Stimulated activated CD8-positive, alpha-beta memory T cell treated with anti-CD3 and anti-CD28 coated beads, Interleukin-4, amount 100 ng/mL, for 1 hour (primary cell): ENCODE measurements at places on chromosomes 4 and X.

DNA sequence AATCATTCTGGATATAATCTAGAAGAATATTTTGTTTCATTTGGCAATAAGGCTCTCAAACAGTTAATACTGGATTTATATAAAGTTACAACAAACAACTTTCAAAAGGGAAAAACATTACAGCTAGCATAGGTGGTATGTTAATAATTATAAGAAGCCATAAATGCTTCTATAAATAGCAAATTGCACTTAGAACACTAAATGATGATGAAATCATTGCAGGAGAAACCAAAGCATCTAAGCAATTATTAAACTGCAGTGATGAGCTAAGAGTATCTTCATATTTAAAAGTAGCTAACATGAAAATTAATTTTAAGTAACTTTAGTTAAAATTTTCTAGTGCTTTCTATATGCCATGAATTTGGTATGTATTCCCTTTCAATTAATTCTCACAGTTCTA, 189.5 kb downstream of the CENPC start:
- no peak for DNase-seq

GRCh38 chrX:20233336-20233735, 33.4 kb downstream of the RPS6KA3 start:
- DNase-seq = no peak

- no peak for DNase-seq
These were observed 152.3 kb downstream of the LRBA start for GRCh38 chr4:150862829-150863228.

DNA sequence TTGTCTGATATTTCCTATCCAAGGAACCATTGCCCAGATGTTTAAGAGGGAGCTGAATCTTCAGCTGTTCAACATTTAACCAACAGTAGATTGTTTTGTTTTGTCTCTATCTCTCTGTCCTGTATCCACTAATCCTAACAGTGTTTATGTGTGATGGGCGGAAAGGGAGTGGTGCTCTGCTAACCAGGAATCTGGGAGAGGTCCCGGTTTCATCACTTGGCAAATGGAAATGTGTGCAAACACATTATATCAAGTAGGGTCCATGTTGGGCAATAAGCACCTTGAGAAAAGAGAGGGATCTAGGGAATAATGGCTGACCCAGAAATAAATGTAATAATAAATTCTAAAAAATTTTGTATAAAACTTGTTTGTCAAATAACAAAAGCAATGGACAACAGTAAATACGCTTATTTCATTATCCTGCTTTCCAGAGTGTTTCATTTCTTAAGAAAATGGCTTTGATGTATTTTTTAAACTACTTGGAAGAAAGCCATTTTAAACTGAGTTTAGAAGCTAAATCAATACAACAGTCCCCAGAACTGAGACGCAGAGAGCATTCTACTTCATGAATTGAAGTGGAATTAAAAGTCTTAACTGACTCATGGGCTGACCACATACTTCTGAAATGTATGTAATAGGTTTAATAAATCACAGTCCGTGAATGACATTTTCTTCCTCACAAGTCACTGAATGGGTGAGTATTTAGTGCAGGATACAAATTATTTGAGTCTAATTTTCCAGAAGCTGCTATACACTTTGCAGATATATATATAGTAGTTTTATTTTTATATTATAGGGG, 55.8 kb downstream of the EMCN start:
- no peak for DNase-seq

GRCh38 chrX:1212532-1212931, at the start of gene CRLF2:
CRLF2 (minus strand) TSS chrX:1212649; CDS start chrX:1212634, 15 bp downstream.
- no peak for DNase-seq

DNA sequence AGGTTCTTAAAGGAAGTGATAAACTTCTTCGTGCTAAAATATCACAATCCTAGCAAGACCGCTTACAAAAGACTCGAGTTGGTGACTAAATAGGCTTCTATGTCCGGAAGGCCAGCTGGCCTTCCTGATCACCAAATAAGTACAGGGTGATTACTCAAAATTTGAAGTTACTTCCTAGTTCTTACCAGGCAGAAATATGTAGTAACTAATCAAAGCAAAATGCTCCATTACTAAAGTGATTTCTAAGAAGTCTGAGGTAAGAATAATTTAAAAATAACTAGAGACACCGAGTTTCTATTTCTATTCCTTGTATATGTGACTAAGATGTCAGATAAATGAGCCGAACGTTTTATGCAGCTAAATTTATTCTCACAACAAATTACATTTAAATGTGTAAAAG, 62.2 kb downstream of the NSUN7 start:
- DNase-seq = no peak

DNA sequence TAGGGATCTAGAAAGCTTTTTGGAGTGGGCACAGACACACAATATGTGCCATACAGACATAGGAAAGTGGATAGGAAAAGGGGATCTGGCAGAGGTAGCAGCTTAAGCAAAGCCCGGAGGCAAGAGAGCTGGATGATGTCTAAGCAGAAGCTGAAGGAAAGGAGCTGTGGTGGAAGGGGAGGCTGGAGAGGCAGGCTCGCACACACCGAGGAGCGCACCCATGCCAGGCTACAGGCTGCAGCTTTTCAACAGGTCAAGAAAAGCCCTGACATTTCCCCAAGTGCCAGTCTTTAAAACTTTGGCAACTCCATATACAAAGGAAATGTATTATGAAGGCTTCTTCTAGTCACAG, 67.4 kb downstream of the SOWAHB start:
- DNase-seq = no peak

DNA sequence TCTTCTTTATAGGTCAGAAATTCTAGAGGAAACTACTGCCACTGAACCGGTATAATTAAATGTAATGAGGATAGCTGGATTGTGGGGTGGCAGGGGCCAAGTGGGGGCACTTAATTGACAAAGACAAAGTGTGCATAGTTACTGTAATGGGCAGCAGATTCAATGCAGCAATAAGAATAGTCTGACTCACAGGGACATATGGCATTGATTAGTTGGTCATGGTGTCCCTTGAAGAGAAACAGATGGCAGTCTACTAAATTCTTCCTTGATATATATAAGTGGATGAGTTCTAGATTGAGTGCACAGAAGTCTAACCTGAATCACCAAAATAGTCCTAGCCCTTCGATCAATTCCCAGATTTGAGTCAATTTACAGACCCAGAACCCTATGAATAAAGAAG, 31.6 kb downstream of the ETDC start:
- DNase-seq = no peak

DNA sequence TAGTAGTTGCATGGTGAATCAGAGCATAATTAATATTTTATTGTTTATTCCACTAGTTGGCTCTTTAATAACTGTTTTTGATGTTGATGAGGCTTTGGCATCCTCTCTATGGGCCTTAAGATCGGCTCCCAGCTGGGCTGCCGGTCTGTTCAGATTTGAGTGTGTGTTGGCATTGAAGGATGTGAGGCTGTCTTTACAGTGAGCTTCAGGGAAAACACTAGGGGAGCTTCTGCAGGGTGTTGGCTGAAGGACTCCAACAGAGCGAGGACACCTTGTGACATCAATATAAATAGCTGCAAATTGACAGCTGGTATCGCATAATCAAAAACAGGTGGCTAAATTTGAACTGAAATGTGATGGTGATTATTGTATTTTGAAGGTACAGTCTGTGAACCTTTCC, 322.0 kb downstream of the FSTL5 start:
- DNase-seq = no peak

DNA sequence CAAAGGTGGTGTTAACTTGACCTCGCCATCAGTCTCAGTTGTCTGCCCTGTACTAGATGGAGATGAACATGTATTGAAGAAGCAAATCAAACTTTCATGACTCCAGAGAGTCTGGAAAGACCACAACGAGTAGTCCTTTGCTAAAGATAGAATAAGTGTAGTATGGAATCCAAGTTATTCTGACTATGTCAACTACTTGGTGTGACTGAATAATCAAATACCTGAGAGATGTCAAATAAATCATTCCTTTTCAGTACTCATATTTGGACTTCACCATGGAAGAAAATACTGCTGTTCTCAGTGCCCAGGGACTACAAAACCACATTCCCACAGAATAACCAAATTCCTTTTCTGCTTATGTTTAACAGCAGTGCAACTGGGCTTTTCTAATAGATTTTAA, 161.2 kb upstream of the SPRY1 start:
- DNase-seq = no peak

DNA sequence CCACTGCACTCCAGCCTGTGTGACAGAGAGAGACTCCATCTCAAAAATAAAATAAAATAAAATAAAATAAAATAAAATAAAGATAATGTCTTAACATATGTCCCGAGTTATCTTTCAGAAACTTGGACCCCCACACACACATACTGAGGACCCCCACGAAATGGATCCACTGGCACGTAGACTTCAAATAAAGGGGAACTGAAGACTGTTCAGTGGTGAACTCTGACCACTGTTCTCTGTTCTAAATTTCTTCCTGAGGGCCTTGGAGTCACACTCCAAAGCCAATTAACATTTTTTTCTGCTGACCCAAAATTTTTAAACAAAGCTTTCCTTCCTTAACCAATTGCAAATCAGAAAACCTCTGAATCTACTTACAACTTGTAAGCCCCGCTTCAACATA, 43.5 kb upstream of the PRDX4 start:
- no peak for DNase-seq

DNA sequence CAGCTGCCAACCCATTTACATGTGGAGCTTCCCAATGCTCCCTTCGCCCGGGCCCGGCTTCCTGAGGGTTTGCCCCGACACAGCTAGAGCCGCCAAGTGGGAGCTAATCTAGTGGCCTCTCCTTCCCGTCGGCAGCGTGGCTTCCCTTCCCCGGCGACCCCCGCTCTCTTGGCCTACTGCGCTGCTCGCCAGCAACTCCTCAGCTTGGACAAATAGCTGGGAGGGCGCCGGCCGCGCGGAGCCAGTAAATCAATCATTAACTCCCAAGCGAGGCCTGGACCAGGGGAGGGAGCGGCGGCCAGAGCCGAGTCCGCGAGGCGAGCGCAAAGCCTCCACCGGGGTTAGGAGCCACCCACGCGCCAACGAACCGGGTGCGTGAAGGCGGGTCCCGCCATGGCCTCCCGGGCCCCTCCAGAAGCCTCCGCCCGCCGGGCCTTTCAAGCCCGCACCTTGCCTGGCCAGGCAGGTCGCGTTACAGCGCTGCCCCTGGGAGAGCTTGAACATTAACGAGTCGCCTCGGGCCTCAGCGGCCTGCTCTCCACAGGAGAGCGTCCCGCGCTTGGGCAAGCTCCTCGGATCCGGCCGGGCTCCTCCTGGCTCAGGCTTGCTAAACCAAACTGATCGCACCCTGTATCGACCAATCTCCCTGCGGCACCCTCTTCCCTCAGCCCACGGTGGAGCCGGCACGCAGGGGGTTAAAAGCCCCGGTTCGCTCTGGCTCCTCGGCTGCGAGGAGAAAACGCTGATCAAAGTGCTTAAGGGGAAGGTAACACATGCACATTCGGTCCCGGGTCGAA, 10.6 kb upstream of the BCOR start:
- no peak for DNase-seq

DNA sequence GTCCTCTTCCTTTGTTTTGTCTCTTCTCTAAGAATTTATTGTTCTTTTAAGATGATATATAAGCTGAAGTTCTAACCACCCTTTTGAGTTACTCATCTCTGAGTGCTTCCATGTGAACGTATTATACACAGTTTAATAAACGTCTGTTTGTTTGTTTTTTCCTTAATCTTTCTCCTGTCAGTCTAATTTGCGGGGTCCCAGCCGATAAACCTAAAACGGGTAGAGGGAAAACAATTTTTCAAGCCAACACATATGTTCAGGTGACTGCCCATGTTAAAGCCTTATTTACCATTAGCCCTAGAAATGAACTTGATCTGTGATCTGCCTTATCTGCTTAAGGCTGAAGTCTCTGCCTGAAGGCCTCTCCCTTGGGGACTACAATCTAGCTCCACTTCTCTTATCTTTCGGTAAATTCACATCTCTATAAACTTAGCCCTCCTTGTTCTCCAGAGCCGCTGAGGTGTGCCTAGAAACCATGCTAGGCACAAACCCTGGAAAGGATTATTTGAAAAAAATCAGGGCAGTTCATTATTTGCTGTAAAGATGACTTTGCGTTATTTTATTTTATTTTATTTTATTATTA, 158.8 kb downstream of the CAMK2D start:
- DNase-seq = no peak

DNA sequence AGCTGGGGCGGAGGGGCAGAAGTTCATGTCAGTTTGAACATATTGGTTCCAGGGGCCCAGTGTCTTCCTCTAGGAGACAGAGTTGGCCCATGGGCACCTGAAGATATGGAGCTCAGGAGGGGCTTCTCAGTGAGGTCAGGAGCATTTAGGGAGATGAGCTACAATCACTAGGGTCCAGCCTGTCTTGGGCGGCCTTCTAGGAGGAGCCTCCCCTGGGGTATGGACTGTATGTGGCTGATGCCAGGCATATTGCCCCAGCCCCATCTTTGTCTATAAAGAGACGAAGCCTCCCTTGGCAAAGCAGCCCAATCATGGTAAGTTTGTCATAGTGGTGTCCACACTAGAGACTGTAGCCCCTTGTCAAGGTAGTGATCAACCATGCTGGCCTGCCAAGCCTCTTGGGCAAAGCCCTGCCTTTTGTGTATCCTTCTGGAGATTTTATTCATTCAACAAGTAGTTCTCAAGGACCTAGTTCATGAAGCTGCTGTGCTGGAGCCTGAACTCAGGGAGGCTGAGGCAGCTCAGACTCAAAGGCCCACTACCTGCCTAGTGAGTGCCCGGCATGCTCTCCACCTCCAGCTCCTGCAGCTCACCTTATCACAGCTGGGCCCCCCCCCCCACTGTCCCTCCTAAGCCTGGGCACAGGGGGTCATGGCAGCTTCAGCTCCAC, 5.4 kb upstream of the CNGA2 start:
- no peak for DNase-seq

GRCh38 chrX:23373129-23373804, 38.6 kb downstream of the PTCHD1 start:
- no peak for DNase-seq

- no peak for DNase-seq
These were observed 53.1 kb downstream of the BMP2K start for GRCh38 chr4:78829296-78829695.

DNA sequence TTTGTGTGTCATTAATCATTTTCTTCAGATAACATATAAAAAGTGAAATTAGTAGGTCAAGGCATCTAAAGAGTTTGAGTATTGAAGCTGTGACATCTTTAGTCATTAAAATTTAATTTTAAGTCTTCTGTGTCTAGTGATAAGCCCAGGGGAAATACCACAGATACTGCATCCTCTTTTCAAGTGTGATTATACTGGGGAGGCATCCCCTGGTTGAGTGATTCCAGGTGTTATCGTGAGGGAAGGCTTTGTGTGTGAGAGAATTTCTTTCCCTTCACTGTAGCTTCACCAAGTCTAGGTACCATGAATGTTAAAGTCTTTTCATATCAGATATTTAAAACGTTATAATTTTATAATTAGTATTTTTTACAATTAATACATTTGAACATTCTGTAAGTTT, 193.4 kb downstream of the FRAS1 start:
- DNase-seq = no peak

GRCh38 chr4:79993476-79993875, 79.6 kb downstream of the ANTXR2 start:
- no peak for DNase-seq

DNA sequence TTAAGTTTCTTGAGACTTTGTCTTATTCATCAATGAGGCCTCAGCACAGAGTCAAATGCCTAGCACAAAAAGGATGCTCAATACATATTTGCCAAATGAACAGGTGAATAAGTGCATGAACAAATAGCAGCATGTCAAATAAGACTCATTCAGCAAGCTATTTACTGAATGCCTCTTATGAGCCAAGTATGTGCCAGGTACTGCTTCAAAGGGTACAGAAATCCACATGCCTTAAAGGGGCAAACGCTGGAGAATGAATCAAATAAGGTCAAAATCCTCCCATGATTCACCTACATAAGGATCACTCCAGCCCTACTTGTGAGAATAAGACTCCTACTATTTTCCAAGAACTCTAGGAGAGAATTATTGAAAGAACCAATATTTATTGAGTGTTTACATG, 260.2 kb upstream of the CPEB2 start:
- DNase-seq = no peak

- no peak for DNase-seq
These were observed 36.4 kb downstream of the FAT1 start for GRCh38 chr4:186687265-186687664.
